ENCODE measurements at places on chromosomes 1 and 21.

GRCh38 chr1:101382135-101382534 lies 145.3 kb downstream of the S1PR1 start:
- no peaks in the 10 kb centered on the region for H3K4me1 ChIP-seq
- H3K27ac ChIP-seq: no peak overlapping the region
- no peak for DNase-seq
- H3K36me3 ChIP-seq: no peaks in the 10 kb centered on the region
- no peaks in the 10 kb centered on the region for H3K27me3 ChIP-seq

DNA sequence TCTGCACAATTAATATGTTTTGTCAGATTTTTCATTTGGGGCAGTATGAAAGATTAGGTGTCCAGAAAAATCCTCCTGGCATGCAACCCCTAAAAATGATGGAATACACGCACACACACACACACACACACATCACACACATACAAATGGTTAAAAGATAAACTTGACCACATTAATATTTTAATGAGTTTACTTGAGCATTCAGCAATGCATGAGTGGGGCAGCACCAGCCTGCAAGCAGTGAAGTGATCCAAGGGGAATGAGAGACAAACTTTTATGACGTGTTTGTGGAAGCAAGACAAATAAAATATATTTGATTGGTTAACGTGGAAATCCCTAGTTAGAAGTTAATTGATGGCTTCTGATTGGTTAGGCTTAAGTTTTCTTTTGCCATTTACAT lies 29.1 kb upstream of the SOAT1 start:
- no peaks in the 10 kb centered on the region for H3K4me1 ChIP-seq
- H3K36me3 ChIP-seq: no peaks in the 10 kb centered on the region
- H3K4me3 ChIP-seq: no peak overlapping the region
- no peaks in the 10 kb centered on the region for H3K27me3 ChIP-seq
- no peak for DNase-seq

- no peaks in the 10 kb centered on the region for H3K27me3 ChIP-seq
- no peaks in the 10 kb centered on the region for H3K36me3 ChIP-seq
- H3K27ac ChIP-seq: no peak overlapping the region
- no peak overlapping the region for H3K4me3 ChIP-seq
Observed at GRCh38 chr21:27268290-27268689, 301.4 kb upstream of the ADAMTS5 start.

DNA sequence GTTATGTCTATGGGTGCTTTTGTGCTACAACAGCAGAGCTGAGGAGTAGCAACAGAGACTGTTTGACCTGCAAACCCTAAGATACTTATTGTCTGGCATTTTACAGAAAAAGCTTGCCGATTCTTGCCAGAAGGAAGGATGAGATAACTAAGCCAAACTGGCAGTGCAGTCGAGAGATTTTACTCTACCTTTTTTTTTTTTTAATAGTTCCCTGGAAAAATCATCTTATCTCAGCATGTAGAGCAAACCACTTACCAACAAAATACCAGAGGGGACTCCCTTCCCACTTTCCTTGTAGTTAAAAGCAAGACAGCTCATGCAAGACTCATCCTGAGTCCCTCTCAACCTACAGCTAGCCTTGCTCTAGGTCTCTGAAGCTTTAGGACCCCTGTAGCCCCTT lies 132.9 kb downstream of the SYT2 start:
- H3K4me1 ChIP-seq: no peaks in the 10 kb centered on the region
- peaks cover 8% of the 10 kb centered on the region for H3K36me3 ChIP-seq
- no peak overlapping the region for H3K27ac ChIP-seq
- no peak overlapping the region for H3K4me3 ChIP-seq

Measured in CD4-positive, alpha-beta T cell (primary cell).